ENCODE measurements at places on chromosomes 11 and 22.

GRCh38 chr11:60945295-60945667, 6.7 kb downstream of the SLC15A3 start:
- no peak for DNase-seq

DNA sequence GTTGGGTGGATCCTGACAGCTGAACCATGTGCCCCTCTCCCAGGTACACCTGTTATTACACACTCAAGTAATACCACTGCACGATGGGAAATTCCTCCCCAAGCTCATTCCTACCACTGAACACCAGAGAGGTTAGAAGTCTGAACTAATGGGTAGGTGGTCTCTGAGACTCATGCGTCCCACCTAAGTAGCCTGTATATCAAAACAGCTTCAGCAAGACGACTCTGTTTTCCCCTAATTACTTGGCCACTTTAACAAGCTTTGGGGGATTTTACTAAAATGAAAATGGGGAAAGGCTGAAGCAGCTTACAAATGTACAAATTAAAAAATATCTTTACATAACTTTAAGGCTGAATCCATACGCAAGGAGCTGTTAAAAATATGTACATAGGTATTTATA, 29.4 kb downstream of the LGR4 start:
- no peak for DNase-seq

DNA sequence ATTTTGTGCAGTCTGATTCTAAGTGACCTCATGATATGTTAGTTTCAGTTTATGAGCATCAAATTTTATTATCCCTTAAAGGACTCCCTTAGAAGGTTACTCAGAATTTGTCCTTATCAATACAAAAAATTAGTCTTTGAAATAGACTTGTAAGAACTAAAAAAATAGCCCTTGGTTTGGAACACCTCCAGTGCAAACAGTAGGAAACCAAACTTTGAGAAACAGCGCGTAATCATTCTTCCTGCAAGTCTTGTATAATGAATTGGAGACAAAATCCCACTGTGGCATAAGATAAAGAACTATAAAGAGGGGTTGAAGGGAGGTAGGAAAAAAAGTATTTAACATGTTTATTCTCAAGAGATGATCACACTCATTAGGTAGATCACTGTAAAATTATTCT, 10.8 kb upstream of the MSANTD4 start:
- no peak for DNase-seq

GRCh38 chr11:125886997-125887372, 483 bp upstream of the HYLS1 start:
- DNase-seq = no peak

- DNase-seq = no peak
Measured at GRCh38 chr11:32115446-32115845, 24.6 kb downstream of the RCN1 start.

- no peak for DNase-seq
Measured at GRCh38 chr11:74157169-74157568, 13.6 kb downstream of the C2CD3 start.

DNA sequence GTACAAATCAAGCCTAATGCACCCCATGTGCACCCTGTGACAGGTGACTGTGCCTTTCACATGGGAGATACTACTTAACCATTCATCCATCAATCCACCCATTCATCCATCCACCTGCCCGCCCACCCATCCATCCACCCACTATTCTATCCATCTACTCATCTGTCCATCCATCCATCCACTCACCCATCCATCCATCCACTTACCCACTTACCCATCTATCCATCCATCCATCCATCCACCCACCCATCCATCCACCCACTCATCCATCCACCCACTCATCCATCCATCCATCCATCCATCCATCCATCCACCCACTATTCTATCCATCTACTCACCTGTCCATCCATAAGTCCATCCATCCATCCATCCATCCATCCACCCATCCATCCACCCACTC, 7.5 kb downstream of the C11orf24 start:
- DNase-seq = no peak

- DNase-seq = no peak
Measured at GRCh38 chr11:33868647-33869461, 23.0 kb downstream of the LMO2 start.

All from stimulated activated CD8-positive, alpha-beta memory T cell treated with anti-CD3 and anti-CD28 coated beads, Interleukin-7, amount 100 ng/mL, for 1 hour (primary cell).